ENCODE measurements at places on chromosomes 16 and 17.

GRCh38 chr16:71203631-71204030 lies 26.9 kb downstream of the HYDIN start:
- DNase-seq, result no peak

DNA sequence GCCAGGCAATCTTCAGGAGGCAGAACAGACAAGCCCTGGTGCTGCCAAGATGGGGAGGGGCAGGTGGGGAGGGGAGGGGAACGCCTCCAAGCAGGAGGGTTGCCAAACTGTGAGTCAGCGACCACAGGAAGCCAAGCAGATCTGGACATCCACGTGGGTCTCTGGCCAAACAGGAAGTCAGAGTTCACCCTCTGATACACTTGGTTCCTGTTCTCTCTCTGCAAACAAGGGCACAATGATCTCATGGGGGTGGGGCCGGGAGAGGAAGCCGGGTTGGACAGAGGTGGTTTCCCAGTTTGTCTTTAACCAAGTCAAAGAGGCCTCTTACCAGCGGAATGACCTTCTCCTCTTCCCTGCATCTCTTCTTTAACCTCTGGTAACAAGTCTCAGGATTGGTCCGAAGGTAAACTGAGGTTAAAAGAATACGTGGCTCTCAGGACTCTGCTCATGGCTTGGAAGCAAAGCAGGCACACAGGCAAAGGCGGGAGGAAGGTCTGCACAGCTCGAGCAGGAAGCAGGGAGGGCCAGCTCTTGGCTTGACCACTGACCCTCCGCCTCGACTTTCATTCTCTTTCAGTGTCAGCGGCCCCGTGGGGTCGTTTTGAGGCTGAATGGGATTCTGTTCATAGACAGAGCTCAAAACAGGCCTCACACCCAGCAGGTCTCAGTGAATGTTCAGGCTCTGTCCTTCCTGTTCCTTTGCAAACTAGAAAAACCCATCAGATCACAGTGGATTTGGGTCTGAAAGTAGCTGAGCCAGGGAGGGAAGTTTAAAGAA lies 32.9 kb downstream of the TK2 start:
- peak; percentile 94 for DNase-seq

DNA sequence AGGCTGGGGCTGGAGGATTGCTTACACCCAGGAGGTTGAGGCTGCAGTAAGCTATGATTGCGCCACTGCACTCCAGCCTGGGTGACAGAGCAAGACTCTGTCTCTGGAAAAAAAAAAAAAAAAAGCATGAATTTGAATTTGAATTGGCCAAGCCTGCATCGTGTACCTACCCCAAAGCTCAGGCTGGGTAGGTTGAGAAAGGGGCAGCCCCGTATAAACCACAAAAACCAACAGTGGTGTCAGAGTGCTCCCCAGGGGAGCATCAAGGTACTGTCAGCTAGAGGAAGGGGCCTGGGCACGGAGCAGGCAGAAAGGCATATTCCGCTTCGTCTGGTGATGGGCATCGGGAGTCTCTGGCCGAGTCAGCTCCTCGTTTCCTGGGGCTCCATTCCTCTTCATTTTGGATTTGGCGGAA lies 40.9 kb downstream of the RAP1GAP2 start:
- peak; percentile 73 for DNase-seq

- DNase-seq, result no peak
Observed at GRCh38 chr16:66251476-66252160, 114.9 kb upstream of the CDH5 start.

- no peak for DNase-seq
Observed at GRCh38 chr17:586920-587685, 127.5 kb downstream of the VPS53 start.

DNA sequence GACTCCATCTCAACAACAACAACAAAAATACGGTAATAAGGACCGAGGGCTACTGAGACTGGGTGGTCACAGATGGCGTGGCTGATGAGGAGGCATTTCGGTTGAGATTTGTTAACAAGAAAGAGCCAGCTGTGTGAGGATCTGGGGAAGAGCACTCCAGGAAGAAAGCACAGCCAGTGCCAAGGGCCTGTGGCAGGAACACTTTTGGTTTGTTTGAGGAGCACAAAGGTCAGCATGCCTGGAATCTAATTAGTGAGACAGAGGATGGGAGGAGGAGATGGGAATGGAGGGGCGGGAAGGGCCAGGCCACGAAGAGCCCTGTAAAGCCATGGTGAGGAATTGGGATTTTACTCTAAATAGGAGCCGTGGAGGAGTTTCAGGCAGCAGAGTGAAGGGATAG lies 24.9 kb downstream of the HASPIN start:
- DNase-seq, result no peak

GRCh38 chr17:8101721-8102120 lies 14.2 kb upstream of the ALOX12B start:
- DNase-seq, result no peak

DNA sequence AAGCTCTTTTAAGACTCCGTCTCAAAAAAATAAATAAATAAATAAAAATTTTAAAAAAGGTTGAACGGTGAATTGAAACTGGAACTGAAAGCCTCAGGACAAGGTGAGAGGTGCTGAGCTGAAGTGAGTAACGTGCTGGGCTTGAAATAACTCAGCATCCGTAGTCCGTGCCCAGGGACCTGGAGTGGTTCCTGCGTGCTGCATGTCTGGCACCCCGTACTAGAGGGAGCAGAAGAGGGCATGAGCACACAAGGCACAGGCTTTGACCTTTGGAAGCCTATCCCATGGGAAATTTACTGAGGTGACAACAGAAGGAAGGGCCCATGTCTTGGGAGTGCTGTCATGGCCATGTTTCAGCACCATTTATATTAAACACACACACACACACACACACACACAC lies 4.5 kb upstream of the MEIOB start:
- no peak for DNase-seq

DNA sequence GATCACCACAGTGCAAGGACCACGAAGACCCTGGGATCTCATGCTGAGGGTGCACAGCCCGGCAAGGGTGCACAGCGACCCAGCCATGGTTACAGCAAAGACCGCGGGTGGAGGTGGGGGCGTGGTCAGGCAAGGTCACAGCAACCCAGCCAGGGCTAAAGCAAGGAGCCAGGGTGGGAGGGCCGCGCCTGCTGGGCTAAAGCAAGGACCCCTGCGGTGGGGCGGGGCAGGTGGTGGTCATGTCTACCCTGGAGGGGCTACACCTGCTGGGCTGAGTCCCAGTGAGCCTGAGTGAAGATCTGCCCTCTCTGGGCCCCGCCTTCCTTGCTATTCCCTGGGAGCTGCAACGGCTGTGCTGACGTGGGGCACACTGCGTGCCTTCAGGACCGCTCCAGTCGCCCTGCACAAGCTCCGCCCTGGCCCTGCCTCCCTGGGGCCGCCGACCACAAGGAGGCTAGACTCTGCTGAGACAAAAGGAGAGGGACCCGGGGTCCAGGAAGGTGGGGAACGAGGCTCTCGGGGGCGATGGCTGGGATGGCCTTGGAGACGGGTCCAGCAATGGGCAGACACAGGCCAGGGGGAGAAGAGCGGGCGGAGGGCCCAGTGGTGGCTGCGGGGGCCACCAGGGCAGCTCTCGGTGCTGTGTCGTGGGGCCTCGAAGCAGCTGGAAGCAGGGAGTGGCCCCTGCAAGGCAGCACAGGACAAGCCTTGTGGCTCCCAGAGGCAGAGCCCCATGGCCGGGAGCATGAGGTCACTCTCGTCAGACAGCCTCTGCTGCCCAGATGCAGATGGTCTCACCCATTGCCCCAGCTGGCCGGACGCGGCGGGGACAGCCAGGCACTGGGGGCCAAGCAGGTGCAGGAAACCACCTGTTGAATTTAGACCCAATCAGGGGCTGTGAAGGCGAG lies 52.8 kb downstream of the CBFA2T3 start:
- DNase-seq, result no peak

- no peak for DNase-seq
Observed at GRCh38 chr17:45813048-45813725, 29.1 kb downstream of the CRHR1 start.

- peak; percentile 80 for DNase-seq
Observed at GRCh38 chr17:2222901-2223616, 80.5 kb downstream of the SMG6 start.

DNA sequence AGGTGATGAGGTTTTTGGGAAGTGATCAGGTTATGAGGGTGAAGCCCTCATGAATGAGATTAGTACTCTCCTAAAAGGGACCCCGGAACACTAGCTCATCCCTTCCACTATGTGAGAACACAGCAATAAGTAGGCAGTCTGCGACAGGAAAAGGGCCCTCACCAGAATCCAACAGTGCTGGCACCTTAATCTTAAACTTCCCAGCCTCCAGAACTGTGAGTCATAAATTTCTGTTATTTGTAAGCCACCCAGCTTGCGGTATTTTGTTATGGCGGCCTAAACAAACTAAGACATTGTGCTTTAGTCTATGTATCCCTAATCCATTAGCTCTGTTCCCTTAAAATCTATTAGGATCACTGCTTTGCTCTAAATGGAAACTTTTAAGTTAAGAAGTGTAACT lies 8.5 kb downstream of the SLFN12 start:
- DNase-seq, result no peak

GRCh38 chr17:4658478-4659305 lies 17.2 kb upstream of the ALOX15 start:
- DNase-seq, result no peak
